CD4-positive, alpha-beta T cell treated with Interferon alpha-2 for 1 hour (primary cell): ENCODE measurements at places on chromosomes 5 and 9.

DNA sequence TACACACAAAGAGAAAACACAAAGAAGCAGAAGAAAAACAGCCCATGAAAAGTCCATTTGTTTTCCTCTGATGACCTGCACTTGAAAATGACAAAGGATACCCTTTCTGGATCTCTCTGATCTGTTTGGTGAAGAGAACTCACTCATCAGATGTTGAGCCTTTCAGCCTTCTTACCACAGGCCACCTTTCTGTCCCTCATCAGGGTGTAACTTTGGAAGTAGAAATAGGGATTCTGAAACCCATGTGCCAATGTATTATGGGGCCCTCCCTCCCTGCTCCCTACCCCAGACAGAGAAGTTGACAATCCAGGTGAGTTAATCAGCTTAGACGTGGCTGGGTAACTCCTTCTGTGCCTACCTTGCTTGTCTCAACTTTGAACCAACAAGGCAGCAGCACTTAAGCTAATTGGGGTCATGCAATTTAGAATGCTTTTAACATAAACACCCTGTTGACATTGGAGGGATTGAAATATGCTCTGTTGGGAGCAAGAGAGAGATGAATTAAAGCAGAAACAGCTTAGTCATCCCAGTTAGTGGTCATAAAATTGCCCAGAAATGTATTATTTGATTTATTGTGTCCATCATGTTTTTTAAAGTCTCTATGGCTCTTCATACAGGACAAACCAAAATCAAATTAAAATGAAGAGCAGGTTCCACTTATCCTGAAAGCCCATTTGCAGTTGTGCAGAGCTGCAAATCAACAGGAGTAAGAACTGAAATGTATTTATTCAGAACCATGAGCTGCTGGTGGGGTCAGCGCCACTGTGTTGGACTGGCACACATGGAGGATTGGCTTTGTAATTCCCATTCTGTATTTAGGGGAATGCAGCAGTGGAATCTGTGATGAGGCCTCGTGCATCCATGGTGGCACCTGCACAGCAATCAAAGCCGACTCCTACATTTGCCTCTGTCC is 132.0 kb downstream of the LIFR start:
- no peak for DNase-seq

DNA sequence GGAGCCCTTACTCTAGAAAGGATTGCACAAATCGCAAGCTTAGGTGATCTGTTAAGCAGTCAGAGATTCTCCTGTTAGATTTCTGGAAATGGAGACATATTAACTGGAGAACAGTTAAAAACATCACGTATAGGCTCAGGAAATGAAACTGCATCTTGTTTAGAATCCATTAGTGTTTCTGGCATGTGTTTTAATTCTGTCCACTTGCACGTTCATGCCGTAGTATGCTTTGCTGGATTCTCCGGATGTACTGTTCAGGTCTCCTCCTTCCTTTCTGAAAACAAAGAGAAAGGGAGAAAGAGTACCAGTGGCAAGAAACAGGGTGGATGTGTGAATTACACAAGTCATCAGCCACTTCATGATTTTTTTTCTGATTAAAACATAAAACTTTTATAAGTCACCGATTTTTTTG is 2.5 kb upstream of the RGMB start:
- peak; percentile 33 for DNase-seq

DNA sequence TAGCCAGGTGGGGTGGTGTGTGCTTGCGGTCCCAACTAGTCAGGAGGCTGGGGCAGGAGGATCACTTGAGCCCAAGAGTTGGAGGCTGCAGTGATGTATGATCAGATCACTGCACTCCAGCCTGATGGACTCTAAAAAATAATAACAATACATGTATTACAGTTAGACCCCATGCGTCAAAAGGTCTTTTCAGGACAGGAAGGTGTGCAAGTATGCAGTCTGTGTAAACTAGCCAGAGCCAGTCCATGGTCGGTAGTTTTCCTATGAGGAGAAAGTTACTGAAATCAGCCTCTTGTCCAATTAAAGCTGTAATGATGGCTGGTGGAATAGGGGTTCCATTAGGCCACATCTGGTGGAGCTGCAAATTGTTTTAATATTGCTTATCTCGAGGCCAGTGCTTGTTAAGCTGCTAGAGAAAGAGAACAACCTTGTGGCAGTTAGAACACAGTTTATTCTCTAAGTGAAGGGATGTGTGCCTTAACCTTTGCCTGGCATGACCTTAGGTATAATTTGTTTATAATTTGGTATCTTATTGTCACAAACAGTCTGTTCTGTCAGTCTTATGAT is 1.5 kb upstream of the STOM start:
- DNase-seq = no peak

GRCh38 chr5:117065161-117065560 is 490.5 kb upstream of the SEMA6A start:
- no peak for DNase-seq

- DNase-seq = no peak
Measured at GRCh38 chr9:113548221-113549041, 84.9 kb downstream of the RGS3 start.

GRCh38 chr5:79408028-79408427 is 105.9 kb downstream of the HOMER1 start:
- DNase-seq = no peak

DNA sequence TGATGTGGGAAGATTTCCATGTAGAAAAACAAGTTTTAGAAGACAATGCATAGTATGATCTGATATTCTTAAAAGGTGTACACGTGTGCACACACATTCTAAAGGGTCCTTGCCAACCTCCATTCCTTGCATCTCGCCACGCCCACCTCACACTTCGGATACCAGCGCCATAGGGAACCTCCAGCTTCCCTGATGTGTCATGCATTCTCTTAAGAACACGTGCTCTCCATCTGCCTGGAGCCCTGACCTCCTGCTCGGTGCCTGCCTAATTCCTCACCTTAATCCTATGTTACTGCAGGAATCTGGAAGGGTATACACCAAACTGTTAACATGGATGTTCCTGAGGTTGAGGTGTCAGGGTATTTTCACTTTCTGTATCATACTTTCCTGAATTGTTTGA is 63.1 kb downstream of the PTCD2 start:
- DNase-seq = no peak

GRCh38 chr5:115544043-115544435 is 536 bp downstream of the FEM1C start:
- peak; percentile 63 for DNase-seq

DNA sequence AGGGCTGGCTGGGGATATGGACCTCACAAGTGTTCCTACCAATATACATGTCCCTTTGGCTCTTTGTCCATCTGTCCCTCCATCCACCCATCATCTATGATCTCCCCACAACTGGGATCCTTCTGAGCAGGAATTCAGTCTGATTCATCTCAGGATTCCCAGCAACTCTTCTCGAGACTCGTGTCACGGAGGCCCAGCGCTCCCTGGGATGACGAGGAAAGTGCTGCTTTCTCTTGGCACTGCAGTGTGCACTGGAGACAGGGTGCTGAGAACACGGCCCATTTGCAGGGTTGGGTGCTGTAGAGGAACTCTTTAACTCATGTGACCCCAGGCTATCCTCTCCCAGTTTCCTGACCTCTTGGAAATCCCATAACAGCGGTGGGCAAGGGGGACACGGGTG is 72.9 kb downstream of the ANGPTL2 start:
- no peak for DNase-seq

GRCh38 chr9:20538956-20539355 is 83.3 kb downstream of the MLLT3 start:
- no peak for DNase-seq

GRCh38 chr5:167950126-167950721 is 341.2 kb upstream of the WWC1 start:
- no peak for DNase-seq

DNA sequence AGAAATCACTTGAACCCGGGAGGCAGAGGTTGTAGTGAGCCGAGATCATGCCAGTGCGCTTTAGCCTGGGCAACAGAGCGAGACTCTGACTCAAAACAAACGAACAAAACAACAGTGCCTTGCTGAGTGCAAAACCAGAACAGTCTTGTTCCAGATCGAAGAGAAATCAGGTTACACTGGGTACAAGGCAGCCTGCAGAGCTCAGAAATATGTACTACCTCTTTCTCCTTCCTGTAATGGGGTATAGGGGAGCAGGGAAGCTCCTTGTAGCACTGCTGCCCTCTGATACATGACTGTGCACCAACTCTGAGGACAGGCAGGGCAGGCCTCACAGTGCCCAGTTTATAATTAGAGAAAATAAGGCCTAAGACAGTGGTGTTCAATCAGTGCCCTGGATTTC is 24.7 kb downstream of the TBC1D2 start:
- DNase-seq = no peak

- DNase-seq = no peak
Measured at GRCh38 chr5:120150770-120151169, 313.3 kb upstream of the PRR16 start.

GRCh38 chr5:65012301-65012892 is 243.7 kb downstream of the CWC27 start:
- no peak for DNase-seq

GRCh38 chr5:148186248-148187003 is 16.4 kb upstream of the SPINK6 start:
- peak; percentile 29 for DNase-seq

GRCh38 chr5:82338771-82339373 is 60.7 kb upstream of the RPS23 start:
- no peak for DNase-seq

- peak; percentile 61 for DNase-seq
Measured at GRCh38 chr5:144183254-144183889, 12.7 kb downstream of the KCTD16 start.

DNA sequence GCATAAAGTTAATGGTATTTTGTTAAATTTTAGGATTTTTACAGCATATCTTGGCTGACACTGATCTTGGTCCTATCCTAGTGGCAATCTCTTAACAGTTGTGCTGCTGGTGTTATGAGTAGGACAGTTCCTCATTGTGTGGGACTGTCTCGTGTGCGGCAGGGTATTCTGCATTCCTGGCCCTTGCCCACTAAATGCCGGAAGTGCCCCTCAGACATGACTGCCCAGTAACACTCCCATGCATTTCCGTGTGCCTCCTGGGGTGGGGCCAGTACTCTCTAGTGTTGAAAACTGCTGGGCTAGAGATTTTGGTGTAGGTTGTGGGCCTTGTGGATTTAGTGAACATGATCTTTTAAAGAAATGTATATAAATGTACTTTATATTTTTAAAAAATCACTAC is 227.1 kb upstream of the DMRT1 start:
- no peak for DNase-seq

DNA sequence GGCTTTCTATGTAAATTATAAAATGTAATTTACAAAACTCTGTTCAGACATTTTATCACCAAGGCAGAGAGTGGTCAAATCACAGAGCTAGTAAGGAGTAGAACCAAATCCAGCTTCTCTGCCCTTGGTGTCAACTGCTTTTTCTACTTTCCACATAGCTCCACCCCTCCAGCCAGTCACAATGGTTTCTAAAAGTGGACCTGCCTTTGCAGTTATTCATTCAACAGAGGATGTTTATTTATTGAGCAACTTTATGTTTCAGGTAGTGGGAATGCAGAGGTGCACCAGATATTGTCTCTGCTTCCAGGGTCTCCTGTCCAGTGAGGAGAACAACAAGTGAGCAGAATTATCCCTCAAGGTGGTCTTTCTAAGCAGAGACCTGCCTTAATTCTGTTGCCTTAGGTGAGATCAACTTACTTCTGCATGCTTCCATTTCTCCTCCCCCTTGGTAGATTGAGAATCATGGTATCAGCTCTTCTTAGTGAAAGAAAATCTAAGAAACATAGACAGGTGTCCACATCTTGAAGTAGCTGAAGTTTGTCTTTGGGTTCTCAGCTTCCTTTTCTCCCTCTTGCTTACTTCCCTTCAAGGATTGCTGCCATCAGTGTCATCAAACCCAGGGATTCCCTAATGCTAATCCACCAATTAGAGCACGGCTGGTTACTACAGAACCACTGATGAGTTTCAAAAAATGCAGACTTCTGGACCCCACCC is 17.2 kb upstream of the PDCD1LG2 start:
- DNase-seq = no peak

- no peak for DNase-seq
Measured at GRCh38 chr5:157554179-157555036, 21.2 kb downstream of the ADAM19 start.

GRCh38 chr9:14937216-14937615 is 27.0 kb upstream of the FREM1 start:
- DNase-seq = no peak

DNA sequence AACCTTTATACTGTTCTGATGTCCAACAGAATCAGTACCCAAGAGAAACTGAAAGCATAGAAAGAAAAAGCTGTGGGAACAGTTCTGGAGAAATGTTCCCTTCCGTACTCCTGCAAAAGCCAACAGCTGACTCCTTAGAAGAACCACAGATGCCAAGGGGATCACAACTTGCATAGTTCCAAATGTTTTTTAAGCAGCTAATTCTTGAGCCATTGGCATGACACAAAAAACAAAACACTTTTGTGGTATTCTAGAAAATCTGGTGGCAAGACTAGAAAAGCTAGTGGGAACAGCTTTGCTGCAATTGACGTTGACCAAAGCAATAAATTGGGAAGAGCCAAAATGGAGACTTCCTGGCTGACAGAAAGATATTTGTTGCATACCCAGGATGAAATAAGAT is 189.9 kb downstream of the ARL15 start:
- no peak for DNase-seq

DNA sequence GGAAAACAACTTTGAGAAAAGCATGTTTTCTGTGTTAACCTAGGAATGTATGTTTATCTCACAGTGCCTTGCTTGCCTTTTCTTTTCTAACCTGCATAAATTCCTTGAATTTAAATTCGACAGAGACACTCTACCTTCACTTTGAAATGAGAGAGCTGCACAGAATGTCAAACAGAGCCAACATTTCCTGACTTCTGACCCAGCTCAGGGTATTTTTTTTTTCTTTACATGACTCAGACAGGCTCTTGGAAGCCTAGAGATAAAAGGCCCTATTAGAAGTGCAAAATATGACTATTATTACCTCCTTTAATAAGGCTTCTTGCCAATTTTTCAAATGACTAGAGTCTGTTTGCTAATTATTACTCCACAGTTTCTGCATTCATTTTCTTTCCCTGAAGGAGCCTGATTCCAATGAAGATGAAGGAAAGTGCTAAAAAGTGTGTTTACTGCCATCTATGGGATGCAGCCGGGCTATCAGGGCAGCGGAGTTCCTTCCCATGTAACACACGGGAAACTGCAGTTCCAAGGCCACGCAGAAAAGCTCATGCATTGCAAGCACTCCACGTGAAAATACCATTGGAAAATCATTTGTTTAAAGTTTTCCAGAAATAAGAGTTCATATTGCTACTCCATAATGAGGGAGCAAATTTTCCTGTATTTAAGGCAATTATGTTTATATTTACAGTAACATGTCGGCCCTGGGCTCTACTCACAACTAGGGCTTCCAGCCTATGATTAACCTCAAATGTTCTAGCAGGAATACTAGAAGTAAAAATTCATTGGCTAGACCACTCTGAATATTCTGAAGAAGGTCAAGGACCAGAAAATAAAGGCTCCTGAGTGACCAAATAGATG is 485.6 kb downstream of the ZSWIM6 start:
- no peak for DNase-seq

DNA sequence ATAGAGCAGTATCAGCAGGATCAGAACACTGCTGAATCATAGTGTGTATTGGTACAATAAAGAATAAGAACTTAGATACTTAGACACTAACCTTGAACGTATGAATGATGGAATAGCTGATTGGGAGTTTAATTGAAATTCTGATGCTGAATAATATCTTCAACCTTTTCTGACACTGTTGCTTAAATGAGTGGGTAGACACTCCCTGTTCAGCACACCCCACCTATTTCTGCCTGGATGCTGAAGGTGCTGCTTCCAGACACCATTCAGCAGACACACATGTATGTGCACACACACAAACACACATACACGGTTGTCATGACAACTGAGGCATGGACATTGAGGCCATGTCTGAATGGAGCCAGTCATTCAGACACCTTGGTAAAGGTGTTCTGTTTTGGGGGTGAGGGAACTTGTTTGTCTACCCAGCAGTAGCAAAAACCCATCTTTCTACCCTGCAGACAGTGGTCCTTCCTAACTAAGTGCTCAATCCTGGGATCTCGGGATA is 54.3 kb downstream of the TMEM215 start:
- no peak for DNase-seq
